ENCODE measurements at places on chromosomes 3 and 15. TPM values are rescaled to one million over a fixed set of nuclear protein-coding genes. Genes with fewer than 3 reads are reported as not detected.

GRCh38 chr3:54321520-54321919, 199.2 kb downstream of the CACNA2D3 start:
- no peak for DNase-seq

DNA sequence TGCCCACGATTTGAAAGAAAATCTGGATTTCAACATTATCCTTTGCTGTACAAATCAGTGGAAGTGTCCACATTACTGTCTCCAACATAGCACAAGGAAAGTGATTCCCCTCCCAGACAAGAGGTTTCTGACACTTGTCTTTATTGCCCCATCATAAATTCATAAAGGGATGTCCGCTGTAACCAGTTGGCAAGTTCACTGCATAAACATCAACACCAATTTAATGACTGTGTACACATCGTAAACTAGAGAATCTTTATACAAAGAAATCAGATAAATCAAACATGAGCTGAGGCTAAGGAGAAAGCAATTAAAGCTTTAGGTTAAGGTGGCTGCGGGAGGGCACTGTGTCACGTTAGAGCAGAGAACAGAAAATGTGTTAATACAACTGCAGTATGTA, 129.8 kb downstream of the MEIS2 start:
- DNase-seq: no peak

GRCh38 chr3:146404436-146404835, 64.9 kb downstream of the PLSCR2 start:
- no peak for DNase-seq

- no peak for DNase-seq
These were observed 35.2 kb upstream of the GREM1 start for GRCh38 chr15:32682569-32682968.

DNA sequence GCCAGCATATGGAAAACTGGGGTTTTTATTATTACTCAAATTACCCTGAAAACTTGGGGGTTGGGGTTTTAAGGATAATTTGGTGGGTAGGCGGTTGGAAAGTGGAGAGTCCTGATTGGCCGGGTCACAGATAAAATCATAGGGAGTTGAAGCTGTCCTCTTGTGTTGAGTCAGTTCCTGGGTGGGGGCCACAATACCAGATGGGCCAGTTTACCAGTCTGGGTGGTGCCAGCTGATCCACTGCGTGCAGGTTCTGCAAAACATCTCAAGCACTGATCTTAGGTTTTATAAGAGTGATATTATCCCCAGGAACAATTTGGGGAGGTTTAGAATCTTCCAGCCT, 4.9 kb upstream of the ZNF662 start:
- no peak for DNase-seq

DNA sequence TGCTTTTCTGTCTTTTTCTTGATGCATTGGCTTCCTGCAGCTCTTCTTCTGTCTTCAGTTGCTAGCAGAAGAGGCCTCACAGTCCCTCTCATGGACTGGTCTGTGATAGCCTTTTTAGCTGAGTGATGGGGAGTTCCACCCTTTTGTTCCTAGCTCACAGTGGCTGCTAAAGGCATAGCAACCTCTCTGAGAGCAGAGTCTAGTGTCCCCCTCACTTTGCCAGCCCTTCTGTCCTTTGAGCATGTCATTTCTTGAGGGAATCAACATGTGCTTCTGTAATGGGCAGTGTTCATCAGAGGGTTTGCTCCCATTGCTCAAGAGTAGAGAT, 44.4 kb downstream of the GAP43 start:
- DNase-seq: no peak

DNA sequence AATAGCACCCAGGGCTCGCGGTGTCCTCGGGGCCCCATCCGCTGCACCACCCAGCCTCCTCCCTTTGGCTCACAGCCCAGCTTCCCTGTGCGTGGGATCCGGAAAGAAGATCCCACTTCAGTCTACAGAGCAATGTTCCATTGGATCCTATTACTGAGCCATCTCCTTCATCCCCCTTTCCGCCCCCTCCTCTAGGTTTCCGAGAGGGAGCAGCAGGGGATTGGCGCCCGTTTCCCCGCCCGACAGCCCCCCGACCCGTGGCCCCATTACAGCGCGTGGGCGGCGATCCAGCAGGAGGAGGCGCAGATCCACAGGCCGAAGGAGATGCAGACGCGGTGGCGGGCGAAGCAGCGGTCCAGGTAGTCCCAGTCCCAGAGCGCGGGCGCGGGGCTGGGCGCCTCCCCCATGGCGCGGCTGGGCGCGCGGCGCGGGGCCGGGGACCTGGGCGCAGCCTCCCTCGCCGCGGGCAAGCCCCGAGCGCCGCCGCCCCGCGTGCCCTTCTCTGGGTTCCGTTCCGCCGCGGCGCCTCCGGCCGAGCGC, 340 bp downstream of the TMEM44 start:
- DNase-seq: no peak

- DNase-seq: peak; percentile 41
These were observed 36.9 kb upstream of the HERC1 start for GRCh38 chr15:63870487-63871209.

GRCh38 chr3:160842021-160843005, 86.3 kb downstream of the PPM1L start:
- no peak for DNase-seq

DNA sequence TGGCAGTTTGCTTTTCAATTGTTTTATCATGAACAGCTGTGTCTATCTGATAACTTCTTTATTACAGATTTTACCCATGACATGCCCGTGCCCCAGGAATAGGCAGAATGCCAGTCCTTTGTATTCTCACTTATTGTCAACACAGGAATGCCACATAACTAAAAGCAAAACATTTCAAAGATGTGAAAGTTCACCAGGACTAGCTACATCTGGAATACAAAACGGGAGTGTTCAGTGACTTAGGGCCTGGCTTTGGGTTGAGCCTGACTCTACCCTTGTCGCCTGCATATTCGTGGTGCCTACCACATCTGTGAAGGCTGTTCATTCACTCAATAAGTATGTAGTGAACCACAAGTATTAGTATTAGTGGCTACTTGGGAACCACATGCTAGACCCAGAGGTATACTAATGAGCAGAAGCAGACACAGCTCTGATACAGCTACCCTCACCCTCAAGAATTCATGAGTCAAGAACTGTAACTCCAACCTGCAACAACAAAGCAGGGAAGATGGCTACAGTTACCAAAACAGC, 2.9 kb downstream of the TNFSF10 start:
- no peak for DNase-seq

DNA sequence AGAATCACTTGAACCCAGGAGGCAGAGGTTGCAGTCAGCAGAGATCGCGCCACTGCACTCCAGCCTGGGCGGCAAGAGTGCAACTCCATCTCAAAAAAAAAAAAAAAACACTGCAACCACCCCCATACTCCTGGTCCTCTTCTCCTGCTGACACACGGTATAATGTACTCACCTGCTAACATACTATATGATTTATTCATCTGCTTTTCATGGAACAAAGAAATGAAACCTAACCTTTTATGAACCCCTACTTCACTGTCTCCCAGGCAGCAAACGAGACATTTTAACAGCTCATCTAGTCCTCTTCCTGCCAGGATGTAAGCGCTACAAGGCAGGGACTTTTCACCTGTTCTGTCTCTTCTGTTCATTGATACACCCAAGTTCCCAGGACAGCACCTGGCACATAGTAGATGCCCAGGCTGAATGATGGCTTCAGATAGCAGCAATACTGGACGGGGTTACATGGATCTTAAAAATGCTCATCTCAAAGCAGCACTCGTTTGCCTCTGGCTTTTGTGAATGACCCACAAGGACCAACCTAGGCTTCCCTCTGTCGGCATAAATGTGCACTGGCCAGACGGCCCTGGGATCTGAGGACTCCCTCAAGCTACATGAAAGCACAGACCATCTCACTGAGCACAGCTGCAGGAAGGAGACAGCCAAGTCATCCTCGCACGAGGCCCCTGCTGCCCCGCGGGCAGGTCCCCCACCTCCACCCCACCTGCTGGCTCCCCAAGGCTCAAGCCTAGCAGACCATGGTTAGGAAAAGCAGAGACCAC, 20.3 kb downstream of the XXYLT1 start:
- no peak for DNase-seq

DNA sequence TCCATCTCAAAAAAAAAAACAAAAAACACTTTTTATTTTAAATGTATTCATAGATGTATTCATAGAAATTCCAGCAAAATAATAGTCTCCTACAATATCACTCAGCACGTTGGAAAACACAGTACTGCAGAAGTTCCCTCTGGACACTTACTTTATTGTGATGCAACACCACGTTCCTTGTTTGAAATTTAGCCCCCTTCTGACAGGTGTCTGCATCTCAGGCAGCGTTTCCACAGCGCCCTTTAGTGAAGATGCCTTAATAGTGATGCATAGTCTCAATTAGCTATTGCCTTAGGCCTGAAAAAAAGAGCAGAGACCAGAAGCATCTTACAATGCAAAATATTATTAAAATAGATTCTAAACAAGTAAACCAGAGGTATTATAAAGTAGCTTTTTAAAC, 20.3 kb downstream of the IL12A start:
- DNase-seq: no peak

DNA sequence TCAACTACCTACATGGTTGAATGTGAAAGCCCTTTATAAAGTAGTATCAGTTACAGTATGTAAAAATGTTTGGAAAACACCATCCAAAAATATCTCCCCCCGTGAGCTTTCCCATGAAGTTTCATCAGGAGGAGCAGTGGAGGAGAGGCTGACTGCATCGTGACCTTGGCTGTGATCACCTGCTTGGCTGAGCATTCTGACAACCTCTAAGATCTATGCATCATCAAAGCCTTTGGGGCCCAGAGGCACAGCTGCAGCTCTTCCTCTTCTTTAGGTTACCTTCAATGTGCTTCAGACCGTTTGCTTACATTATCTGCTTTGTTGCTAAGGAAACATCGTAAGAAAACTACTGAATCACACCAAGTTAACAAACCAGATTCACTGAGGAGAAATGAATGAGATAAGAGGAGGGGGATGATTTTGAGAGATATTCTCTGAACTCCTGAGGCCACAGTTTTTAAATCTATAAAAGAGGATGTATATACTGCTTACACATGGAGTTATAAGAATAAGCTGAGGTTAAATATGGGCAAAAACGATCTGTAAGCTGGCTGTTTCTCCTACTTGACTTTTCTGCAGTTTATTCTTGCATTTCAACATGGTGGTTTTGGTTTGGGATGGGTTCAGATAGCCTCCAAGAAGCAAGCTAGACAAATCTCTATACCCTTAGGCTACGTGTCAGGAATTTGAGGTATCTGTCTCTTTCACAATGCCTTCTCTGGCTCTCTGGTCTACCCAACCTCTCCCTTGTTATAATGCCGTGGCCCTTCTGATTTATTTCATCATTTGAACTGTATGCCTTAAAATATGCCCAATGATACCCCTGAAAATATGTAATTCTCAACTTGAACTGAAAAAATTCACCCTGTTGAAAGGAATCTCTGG, 4.0 kb downstream of the GCSAM start:
- no peak for DNase-seq

DNA sequence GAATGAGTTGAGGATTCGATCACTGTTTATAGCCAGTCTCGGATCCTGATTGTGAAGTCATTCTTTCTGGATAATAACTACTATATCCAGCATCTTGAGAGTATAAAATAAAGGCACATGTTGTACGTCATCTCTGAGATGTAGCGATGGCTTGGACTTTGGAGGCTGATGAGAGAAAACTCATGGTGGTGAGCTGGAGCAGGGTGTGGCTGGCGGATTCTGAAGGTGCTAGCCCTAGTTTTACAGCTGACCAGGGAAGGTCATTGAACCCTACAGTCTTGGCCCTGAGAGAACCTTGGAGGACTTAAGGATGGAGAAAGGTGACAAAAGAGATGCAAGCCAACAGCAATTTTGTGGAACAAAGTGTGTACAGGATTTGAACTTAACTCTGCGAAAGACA, 153.8 kb downstream of the IGF1R start:
- DNase-seq: no peak

- DNase-seq: no peak
These were observed 224.0 kb downstream of the TBC1D5 start for GRCh38 chr3:17518189-17519059.

DNA sequence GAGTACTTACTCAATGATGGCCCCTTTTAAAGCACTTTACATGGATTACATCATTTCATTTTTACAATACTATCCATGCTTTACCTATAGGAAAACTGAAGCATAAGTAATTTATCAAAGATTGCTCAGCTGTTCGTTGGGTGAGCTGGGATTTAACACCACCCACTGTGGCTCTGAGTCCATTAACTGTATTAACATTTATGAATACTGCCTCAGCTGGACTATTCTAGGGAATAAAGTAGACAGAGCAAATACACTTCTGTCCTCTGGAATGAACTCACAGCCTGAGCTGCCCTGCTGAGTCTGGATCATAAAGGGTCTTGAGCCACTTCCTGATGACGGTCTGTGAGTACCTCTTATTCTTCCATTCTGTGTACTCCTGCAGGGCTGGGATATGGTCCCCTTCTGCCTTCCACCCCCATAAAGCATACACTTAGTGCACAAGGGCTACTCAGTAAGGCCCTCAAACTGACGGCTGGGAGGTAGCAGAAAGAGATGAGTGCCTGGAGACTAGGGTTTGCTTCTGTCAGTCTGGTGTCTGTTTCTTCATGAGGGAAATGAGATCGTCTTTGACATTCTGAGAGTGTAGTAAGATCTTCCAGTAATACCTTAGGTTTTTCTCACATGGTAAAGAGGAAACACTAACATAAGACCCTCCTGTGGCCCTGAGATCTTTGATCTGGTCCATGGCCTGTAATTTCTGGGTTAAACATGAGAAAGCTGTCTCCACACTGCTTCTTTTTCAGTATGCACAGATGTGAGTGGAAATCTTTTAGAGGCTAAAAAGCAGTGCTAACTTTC, 12.6 kb upstream of the ST6GAL1 start:
- no peak for DNase-seq

- DNase-seq: no peak
These were observed 64.5 kb upstream of the CTSH start for GRCh38 chr15:79009379-79009778.

DNA sequence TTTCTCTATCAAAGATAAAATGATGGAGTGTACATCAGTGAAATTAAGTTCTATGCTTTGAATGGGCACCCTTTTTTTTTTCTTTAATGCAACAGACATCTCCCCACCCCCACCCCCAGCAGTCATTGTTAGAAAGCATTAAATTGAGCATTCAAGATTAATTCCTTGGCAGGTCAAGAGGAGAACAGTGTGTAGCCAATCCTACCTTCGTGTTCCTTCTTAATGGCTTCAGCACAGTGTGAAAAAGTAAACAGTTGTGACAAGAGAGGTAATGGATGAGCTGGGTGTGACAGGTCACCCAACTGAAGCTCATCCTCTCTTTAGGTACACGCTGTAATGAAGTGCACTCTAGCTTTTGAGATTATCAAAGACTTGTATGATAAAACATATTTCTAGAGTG, 198.5 kb upstream of the RARB start:
- no peak for DNase-seq

DNA sequence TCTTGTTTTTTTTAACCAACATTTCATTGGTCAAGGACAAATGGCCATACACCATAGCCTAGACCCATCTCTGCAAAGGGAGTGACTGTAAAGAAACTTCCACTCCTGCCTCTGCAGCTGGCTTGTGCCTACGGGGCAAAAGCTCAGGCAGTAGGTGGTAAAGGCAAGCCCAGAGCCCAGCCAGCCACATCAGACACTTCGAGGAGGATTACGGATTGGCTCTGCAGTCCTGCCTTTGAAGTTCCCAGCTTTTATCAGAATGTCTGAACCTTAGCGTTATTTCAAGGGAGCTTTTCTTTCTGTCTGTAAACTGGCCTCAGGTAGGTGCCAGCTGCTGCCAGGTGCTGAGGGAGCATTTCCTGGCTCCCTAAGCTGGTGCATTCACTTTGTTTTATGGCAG, 15.6 kb downstream of the ZNF710 start:
- no peak for DNase-seq

The DLL4 gene
- 5.9 TPM for total RNA-seq

The CAPN3 gene
- 131 TPM for total RNA-seq

The FBXL22 gene
- total RNA-seq: 0.36 TPM

The DLG1 gene
- total RNA-seq: 112 TPM

The CPA3 gene
- 1.8 TPM for total RNA-seq

The MYZAP gene
- total RNA-seq: 1.3 TPM

The NDUFB5 gene
- 348 TPM for total RNA-seq
